ENCODE measurements at places on chromosomes 7 and 10.
A peak's percentile ranks its signal among the peaks of the same experiment; 100 is the strongest.

- no peak for DNase-seq
Observed at GRCh38 chr10:103792547-103792946, 62.8 kb downstream of the SH3PXD2A start.

DNA sequence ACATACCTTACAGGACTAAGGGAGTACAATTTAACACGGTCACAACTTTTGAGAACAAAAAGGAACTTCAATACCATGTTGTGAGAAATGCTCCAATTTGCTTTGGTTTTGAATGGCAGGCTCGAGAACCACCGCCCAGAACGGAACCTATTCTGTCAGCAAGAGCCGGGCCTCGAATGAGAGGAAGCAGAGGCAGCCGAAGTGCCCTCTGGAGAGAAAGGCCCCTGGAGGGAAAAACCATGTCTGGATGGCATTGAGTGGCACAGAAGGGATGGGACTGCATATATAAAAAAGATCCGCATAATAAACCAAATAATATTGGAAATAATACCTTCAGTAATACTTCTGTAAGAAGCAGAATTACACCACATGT lies 85.6 kb downstream of the CHST15 start:
- no peak for DNase-seq

GRCh38 chr7:38476764-38477163 lies 154.4 kb downstream of the AMPH start:
- DNase-seq = no peak

DNA sequence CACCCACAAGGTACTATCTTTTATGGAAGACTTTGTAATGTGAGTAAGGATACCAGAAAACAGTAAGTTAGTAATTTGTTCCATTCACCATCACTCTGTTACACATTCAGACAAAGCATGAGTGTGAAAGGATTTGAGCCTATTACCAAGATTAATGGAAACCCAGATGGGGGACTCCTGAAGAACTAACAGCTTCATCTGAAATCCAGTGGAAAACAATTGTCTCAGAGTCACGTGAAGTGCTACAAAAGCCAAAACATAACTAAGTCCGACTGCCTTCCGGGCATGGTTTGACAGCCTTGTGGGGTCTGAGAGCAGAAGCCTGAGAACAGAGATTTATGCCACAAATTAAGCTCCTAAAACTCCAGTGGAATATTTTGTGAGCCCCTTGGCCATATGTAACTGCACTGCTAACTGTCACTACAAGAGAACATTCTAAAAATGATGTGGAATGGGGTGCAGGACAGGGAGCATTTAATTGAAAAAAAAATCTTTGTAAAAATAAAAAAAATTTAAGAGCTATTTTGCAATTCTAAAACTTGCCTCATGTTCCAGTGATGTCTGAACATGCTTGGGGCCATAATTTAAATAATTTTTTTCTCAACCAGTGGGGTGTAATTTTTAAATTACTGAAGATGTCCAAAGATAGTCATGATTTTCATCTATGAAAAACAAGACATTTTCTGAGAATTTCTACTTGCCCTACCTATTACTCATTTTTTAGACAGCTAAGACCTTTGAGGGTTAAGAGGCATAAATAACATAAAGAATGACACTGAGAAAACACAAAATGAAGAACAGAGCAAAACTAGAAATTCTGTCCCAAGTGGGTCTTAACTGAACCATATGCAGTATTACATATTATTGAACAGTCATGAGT lies 555.0 kb downstream of the INHBA start:
- DNase-seq = no peak

DNA sequence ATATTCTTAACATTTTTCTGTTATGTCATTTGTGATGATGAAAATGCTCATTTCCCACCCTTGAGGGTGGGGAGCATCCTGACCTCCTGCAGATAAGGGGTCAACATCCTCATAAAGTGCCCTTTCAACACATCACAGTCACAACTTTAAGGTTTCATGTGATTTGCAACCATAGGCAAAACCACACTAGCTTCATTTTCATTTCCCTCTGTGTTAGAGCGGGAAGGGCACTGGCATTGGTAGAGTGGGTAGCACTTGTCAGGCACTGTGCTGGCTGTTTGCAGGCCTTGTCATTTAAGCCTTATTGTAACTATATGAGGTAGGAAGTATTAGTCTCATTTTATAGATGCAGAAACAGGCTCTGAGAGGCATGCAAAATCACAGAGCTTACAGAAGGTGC lies 39.8 kb downstream of the PSMC2 start:
- DNase-seq = no peak

DNA sequence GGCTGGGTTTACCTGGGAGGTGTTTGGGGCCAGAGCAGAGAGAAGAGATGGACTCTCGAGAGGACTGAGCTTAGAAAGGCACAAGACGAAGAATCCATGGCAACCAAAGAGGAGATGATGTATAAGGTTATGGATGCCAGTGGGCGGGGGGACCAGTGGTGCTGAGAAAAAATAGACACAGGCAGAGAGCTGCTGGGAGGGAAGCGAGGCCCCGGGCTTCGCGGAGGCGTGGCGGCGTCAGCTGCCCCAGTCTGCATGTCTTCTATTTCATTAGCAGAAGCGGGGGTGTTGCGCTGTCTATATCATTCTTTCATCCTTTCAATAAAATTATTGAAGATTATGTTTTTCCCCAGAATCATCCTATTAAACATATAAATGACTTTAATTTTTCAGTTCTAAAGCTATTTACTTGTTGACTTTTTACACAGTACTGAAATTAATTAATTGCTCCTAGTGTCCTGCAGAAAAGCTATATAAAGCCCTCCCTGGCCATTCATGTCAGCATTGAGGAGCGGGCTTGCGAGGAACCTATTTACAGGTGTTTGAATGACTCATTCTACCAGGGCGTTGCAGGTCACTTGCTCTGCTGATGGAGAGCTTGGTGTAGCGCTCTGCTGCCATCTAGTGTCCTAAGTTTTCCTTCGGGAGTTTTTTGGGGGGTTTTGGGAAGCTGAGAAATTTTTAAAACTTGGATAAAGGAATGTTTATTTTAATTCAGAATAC lies 42.9 kb upstream of the BHLHA15 start:
- peak; percentile 18 for DNase-seq

DNA sequence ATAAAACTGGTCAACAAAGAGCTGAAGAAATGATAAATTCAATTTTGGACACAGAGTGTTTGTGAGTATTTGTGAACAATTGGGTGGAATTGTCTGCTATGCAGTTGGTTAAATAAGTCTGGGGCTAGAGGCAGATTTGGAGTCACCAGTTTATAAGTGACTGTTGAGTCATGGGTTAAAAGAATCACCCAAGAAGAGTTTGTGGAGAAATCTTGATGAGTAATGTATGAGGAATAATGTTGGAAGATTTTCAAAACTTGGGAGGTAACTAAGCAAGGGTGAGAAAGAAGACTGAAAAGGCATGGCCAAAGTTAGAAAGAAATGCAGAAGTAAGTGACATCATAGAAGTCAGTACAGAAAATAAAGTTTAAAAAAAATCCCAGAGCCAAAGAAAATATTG lies 750.7 kb downstream of the MAGI2 start:
- peak; percentile 60 for DNase-seq

- DNase-seq = no peak
Observed at GRCh38 chr7:78413568-78413967, 615.0 kb downstream of the PHTF2 start.

- DNase-seq = no peak
Observed at GRCh38 chr10:132735341-132735775, 50.6 kb downstream of the NKX6-2 start.

DNA sequence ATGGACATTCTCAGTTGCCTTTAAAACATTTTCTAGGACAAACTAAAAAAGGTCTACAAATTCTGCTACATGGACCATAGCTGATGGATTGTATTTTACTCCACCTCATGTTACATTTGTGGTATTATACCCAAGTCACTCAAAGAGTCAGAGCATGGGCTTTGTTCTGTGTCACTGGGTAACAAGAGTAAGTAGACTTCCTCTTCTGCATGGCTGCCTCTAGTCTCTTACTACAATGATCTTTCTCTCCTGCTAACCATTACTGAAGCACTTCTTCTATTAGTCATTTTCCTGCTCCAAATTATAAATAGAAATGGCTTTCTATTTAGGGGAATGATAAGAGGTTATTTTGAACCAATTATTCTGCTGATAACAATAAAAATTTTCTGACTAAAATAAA lies 727.4 kb upstream of the NRP1 start:
- DNase-seq = no peak

GRCh38 chr10:43012578-43012977 lies 64.3 kb upstream of the RET start:
- no peak for DNase-seq

GRCh38 chr7:28005075-28005846 lies 175.3 kb downstream of the JAZF1 start:
- no peak for DNase-seq

DNA sequence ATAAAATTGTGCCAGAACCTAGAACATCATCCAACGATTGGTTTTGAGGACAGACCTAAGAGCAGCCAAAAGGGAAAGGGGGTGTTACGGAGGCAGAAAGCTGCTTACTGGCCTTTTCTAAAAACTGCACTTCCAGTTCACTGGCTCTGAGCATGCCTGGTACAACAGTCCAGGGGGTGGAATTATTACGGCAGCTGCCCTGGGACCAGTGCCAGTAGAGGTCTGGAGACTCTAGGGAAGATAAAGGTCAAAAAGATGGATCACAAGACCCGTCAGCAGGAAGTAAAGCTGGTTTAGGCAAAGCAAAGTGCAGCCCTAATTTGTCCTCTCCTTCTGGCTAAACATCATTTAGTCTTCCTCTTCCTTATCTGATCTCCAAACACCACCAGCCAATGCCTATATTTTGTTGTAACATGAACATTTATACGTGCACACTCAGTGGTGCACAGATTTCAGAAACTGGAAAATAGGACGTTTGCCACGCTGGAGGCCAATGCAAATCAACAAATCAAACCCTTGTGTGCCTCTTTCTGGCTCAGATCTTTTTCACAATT lies 216.4 kb upstream of the DPP6 start:
- no peak for DNase-seq

DNA sequence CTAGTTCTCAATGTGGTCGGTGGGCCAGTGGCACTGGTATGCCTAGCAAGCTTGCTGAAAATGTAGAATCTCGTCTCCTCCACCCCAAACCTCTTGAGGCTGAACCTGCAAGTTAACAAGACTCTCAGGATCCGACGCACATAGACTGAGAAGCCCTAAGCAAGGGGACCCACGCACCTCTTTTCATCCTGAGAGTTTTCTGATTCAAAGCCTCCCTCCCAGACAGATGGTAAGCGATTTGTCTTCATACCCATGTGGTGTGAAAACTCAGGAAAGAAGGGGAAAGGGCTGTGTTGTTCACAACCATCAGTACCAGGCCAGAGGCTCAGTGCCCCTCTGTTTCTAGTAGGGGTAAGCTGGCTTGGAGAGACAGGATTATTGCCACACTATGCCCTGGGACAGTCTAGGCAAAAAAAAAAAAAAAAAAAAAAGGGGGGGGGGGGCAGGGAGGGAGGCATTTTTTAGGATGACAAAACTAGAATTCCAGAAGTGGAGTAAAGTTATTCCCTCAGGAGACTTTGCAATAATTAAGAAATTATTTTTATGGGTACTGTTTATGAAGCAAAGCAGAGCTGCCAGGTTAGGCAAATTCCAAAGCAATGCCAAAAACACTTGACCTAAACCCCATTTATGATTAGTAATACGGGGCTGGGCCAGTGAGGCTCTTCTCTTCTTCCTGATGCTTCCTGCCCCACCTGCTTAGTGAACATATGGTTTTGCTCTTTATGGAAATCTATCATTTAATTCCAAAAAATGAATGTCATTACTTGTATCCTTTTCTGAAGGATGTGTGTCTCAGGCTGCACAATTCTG lies 117.6 kb upstream of the PDLIM1 start:
- DNase-seq = no peak

DNA sequence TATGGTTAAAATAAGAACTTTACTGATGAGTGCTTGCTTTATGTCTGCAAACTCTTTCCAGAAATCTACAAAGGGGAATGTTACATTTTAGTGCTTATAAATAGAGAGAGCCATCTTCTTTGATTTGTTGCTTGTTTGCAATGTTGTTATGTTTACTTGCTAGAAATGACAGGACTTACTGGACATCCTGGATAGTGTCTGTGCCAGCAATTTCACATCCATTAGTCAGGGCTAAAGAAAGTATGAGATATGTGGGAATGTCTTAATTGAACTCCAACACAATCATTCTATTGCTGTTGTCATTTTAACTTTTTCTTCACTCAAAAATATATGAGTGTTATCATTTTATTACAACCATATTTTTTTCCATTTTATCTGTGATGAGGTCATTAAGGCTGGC lies 453.2 kb downstream of the TNS3 start:
- DNase-seq = no peak

GRCh38 chr7:68276725-68277124 lies 1280.1 kb downstream of the TYW1 start:
- DNase-seq = no peak

DNA sequence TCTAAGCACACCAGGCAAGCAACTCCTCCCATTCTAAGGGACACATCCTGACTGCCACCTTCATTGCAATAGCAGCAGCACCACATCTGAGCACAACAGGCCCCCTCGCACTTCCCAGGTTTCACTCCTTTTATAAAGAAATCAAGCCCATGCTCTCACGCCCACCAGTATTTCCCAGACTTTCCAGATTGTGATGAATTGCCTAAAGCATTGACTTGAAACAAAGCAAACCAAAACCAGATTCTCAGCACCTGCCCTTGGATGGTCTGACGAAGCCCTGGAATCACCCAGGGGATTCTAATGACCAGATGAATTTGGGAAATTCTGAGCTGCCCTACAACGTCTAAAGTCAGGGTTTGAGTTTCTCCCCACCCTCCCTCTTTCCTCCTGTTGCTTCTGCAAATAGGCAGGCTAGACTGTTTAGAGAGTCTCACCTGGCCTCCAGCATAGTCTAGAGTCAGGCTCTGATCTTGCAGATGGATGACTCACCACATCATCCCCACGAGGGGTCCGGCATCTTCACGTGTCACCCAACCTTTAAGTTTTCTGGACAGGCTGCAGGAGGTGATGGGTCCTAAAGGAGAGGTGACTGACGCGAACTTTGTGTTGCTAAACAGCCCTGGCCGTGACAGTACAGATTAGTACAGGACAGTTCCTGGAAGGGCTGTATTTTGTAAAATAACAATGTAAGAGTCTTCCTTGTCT lies 198.0 kb downstream of the SKIDA1 start:
- DNase-seq = no peak

DNA sequence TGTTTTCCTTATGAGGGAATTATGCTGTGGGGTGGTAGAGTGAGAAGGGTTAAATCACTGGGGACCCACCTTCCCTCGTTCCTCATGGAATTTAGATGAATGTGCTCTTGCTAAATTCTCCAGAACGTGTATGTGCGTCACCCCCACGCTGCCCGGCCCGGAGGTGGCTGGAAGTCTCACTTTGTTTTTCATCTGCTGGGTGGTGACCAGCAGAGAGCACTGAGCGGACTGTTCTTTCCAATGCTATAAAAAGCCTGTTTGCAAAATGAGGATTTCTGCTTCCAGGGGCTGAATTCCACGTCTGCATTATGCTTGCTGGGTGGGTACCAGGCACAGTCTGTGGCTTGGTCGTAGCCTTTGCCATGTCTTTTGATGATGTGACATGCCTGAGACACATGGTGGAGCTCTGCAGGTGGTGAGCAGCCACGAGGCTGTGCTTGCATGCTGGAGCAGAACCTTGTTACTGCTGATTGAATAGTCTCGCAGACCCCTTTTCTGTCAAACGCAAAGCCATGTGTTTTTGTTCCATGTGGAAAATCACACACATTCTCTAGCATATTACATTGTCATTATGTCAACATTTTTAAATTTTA lies 31.9 kb upstream of the INSYN2A start:
- DNase-seq = no peak

All from AG09319 (cell line).